Osteocyte (in vitro differentiated cells): ENCODE measurements at places on chromosomes 2 and 18. TPM values are rescaled to one million over a fixed set of nuclear protein-coding genes. Genes with fewer than 3 reads are reported as not detected.

GRCh38 chr18:76621782-76622495, 126.9 kb upstream of the ZNF516 start:
- H3K27me3 ChIP-seq, result peaks cover 13% of the 10 kb centered on the region
- no peak for DNase-seq
- H3K36me3 ChIP-seq, result no peaks in the 10 kb centered on the region
- peak overlapping the region; percentile 61 for H3K4me3 ChIP-seq
- peaks cover 26% of the 10 kb centered on the region for H3K4me1 ChIP-seq

DNA sequence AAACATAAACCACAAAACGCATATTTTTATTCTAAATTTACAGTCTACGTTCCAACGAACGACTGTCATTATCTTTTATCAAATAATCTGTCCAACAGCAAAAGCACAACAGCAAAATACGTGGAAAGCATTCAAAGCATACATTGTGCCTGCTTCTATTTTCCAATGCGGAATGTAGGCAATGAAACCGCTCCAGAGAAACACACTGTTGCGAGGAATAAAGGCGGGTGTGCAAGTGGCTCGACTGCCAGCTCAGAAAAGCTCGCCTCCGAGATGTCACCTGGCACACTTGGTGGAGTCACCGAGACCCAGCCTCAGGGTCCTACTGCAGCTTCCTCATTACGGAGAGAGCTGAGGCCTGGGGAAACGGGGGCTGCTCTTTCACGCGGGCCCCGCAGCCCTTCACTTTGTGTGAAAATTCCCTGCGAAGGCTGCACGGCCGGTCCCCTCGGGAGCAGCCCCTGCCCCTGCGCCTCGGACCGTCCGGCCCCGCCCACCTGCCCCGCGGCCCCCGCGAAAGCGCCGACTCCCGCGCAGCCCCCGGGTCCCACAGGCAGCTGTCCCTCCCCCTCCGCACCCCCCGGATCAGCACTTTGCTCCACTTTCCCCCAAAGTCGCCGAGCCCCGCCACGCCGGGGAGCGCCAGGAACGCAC, 752 bp downstream of the MGAT4A start:
- no peak for DNase-seq
- H3K36me3 ChIP-seq, result no peaks in the 10 kb centered on the region
- H3K27me3 ChIP-seq, result peaks cover 76% of the 10 kb centered on the region
- H3K27ac ChIP-seq, result no peak overlapping the region
- H3K4me3 ChIP-seq, result peak overlapping the region; percentile 45

- peaks cover 2% of the 10 kb centered on the region for H3K36me3 ChIP-seq
- no peak overlapping the region for H3K4me3 ChIP-seq
- no peak for DNase-seq
- peaks cover 24% of the 10 kb centered on the region for H3K4me1 ChIP-seq
- H3K27me3 ChIP-seq, result no peaks in the 10 kb centered on the region
Measured at GRCh38 chr2:233708942-233709341, 3.8 kb upstream of the UGT1A5 start.

DCDC2C gene
- not detected in 2 replicates for total RNA-seq

DNA sequence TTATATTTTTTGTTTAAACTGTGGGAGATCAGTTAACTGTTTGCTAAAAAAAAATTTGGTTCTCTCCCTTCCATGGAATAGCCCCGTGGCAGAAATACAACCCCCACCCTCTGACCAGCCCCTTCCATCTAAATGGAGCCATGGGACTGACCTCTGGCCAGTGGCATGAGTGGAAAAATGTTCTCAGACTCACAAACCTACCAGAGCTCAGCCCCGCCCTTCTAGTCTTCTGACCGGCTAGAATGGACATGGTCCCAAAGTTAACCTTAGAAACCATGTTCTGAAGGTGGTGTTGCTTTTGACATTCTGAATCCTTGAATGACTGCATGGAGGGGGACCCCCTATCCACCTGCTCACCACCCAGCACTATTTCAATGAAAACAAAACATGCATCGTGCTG, 1.3 kb upstream of the CHRNA1 start:
- no peak overlapping the region for H3K4me3 ChIP-seq
- H3K4me1 ChIP-seq, result peaks cover 64% of the 10 kb centered on the region
- no peaks in the 10 kb centered on the region for H3K27me3 ChIP-seq
- peak overlapping the region; percentile 79 for H3K27ac ChIP-seq
- no peaks in the 10 kb centered on the region for H3K36me3 ChIP-seq

IL1F10 gene
- total RNA-seq, result not detected in 2 replicates

CCDC178 gene
- not detected in 2 replicates for total RNA-seq

GRCh38 chr2:165952741-165953211, 800 bp downstream of the TTC21B start:
- H3K27me3 ChIP-seq, result no peaks in the 10 kb centered on the region
- peaks cover 9% of the 10 kb centered on the region for H3K36me3 ChIP-seq
- H3K27ac ChIP-seq, result no peak overlapping the region
